CD4-positive, alpha-beta T cell treated with Interleukin-21 for 1 hour (primary cell): ENCODE measurements at places on chromosomes 3 and 15.

- DNase-seq = no peak
Observed at GRCh38 chr15:33068511-33068990, 126.0 kb downstream of the FMN1 start.

GRCh38 chr15:42045211-42045615 is 24.4 kb upstream of the PLA2G4E start:
- DNase-seq = no peak

DNA sequence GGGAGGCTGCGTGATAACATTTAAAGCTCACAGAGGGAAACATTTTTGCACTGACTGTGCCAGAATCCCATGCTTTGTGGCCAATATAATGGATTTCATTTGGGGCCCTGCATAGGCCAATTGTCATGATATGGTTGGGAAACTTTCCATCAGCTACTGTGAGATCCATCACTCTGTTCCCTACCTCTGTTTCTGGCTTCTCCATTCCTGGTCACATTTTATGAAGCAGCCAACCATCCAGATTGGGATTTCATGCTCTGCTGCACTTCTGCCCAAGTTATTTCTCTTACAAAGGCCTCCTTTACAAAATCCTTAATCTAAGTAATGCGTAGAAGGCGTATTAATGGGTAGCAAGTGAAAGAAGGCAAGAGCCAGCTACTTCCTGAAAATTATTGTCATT is 221.1 kb downstream of the LRTM1 start:
- no peak for DNase-seq

DNA sequence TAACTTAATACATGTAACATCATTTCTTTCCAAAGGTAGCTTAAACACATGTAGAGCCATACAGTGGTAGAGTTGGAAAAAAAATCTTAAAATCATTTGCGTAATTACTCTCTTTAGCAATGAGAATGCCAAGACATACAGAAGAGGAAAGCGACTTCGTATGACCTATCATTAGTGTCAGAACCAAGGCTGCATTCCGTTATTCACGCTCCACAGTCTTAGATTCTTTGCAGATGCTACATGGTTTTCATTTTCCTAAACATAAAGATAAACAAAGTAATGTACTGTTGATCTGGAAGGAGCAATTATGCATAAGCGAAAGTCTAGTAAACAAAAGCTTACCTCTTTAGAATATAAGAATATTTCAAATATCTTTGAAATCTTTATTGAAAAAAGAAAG is 410.3 kb upstream of the TPRG1 start:
- DNase-seq = no peak

- DNase-seq = no peak
Observed at GRCh38 chr3:45218578-45219390, 7.3 kb downstream of the TMEM158 start.

DNA sequence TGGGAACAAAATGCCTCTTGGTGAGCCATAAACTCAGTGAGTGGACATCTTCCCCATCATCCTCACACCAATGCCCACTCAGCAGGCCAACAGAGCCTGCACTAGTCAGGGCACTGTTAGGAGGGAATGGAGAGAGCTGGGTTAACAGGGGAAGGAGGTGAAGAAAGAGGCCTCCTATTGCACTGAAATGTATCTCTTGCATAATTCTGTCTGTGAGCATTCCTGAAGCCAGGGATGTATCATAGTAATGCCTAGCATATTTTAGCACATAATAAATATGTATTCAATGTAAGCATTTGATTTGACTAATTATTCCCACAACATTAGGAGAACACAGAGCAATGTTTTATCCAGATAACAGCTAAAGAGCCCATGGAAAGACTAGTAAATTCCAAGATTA is 81.2 kb downstream of the ANO10 start:
- no peak for DNase-seq

DNA sequence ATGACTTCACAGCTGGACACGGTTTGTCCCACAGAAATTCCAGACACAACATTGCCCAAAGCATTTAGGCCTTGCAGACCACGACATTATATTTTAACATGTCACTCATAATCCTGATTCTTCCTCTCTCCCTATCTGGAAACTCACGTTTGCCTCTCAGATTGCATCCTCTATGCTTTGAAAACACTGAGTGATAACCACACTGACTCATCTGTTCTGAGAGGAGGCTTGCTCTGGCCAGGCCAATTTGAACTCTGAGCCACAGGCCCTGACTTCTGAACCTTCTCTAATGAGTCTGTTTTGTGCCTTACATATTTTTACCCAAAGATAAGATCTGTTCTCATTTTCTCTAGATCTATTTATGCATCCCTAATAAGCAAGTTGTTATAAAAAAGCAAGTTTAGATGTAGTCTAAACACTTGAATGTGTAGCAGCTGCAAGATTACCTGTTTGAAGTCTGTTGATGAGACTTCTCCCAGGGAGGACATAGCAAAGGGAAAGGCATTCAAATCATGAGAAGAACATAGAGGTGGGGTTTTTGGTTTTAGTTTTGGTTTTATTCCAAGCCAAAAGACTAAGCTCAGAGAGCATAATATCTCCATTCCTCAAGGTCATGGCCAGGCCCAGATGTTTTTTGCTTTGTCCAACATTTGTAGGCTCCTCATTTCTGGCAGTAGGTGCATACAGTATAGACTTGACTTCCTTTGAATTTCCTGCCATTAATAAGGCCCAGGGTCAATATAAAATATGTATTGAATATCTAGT is 234.4 kb upstream of the LRTM1 start:
- DNase-seq = no peak

- peak; percentile 67 for DNase-seq
Observed at GRCh38 chr3:5016211-5017161, 37.2 kb downstream of the BHLHE40 start.

- DNase-seq = no peak
Observed at GRCh38 chr15:35992791-35993190, 446.8 kb upstream of the DPH6 start.

GRCh38 chr3:197906850-197907187 is 43.2 kb upstream of the RPL35A start:
- DNase-seq = no peak

DNA sequence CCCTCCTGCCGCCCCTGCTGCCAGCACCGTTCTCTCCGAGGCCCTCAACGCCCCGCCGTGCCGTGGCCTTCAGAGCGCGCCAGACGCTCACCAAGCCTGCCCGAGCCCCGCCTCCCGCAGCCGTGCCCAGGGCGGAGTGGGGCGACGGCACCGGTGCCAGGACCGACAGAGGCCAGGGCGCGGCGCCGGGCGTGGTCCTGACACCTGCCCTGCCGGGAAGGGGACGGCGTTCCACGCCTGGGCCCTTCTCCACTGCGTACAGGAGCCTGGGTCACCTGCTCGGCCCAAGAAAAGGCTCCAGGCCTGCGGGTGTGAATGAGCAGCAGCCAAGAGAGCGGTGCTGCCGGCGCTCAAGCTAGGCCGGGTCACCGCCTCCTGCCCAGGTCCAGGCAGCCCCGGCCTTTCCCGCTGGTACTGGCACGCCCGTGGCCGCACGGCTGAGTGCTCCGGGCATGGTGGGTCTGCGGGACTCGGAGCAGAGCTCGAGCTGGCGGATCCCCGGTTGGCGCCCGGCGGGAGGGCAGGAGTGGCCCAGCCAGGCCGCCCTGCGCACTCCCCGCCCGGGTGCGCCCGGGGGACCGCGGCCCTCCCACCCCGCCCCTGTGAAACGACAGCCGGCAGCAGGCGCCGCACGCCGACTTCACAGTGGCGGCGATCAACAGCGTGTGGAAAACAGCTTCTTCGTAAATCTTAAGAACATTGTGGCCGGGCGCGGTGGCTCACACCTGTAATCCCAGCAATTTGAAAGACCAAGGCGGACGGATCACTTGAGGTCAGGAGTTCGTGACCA is 4.2 kb downstream of the OCA2 start:
- peak; percentile 39 for DNase-seq

DNA sequence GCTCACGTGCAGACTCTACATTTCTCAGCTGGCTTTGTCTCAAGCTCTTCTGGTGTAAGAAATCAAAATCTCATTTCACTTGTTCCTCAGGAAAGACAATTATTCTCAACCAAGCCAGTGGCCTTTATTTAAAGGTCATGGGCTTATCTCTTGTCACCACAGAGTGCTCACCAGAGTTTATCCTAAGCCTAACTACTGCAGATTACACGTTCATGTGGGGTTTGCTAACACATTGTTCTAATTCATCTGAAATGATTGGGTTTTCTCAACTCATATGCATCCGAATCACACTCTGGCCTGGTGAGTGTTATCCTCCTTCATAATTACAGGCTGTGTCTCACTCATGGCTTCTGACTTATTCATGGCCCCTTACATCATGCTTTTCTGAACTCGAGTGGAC is 83.3 kb upstream of the TSC22D2 start:
- no peak for DNase-seq

- no peak for DNase-seq
Observed at GRCh38 chr3:25532431-25533162, 104.5 kb downstream of the RARB start.

GRCh38 chr3:176759815-176760506 is 437.3 kb downstream of the TBL1XR1 start:
- DNase-seq = no peak

DNA sequence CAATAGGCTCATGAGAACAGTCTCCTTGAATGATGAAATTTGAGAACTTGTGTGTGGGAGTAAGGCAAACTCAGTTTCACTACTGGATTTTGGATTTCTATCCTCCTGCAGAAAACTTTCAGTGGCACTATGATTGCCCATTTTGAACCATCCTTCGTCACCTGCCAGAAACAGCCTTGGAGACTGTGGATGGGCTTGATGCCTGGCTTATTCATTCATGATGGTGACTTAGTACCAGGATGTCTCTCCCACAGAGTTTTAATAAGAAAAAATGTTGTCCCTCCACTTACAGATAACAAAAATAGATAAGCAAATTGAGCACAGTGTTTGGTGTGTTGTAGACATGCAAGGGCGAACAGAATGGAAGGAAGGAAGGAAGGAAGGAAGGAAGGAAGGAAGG is 53.5 kb upstream of the CPNE4 start:
- no peak for DNase-seq

DNA sequence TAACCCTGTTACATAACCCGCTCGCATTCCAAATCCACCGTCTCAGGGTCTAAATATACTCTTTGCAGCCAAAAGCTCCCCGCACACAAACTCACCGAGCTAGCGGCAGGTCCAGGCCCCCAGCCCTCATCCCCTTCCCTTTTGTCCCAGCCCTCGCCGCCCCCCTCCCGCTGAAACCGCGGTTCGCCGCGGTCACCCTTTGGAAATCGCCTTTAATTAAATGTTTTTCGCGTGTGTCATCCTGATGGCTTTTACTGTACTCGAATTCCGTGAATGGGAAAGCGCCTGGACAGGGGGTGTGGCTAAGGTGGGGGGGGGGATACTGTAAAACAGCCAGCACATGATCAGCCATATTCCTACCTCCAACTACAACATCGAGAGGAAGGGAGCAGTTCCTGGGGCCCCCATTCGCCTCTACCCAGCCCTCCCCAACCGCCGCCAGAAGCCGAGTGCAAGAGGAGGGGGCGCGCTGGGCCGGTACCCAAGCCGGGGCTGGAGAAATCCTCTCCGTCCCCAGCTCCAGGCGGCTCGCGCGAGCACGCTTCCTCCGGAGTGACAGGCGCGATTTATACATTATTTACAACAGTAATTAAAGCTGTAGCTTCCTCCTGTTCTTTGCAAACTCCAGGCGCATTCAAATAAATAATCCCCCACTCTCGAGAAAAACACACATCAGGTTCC is 1.7 kb downstream of the RORA start:
- DNase-seq = no peak

- DNase-seq = no peak
Observed at GRCh38 chr3:133699467-133699866, 37.7 kb upstream of the TOPBP1 start.

- DNase-seq = no peak
Observed at GRCh38 chr15:81888748-81889484, 156.9 kb downstream of the MEX3B start.

- DNase-seq = no peak
Observed at GRCh38 chr3:177611752-177612334, 414.6 kb upstream of the TBL1XR1 start.

DNA sequence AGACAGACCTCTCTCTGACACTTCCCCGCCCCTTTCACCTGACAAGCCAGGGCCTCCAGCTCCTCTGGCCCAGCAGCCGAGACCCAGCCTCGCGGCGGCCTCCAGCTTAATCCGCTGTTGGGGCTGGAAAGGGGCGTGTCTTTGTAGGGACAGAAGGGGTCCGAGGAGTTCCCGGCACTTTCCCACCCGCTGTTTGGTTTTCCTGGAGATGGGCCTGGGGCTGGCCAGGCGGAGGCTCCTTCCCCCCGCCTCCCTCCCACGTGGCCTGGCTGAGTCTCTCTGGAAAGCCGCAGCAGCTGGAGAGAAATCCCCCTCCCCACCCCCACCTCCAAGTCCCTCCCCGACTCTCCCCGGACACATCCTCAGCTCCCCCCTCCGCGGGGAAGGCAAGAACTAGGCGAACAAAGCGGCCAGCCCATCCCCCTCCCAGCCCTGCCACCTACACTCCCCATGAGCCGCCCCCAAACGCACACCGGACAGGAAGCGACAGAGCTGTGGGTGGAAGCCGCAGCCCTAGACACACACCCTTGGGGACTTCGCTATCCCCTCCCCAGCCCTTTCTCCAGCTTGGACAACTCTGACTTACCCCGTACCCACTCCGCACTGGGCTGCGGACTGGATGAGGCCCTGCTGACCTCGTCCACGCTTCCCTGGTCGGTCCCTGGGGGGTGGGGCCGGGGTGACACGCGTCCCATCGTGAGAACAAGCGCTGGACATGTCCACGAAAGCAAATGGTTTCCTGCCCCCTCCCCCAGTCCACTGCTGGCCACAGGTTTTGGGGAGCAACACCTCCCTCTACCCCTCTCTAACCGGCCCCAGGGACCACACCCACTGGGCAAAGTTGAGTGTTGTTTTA is 1.2 kb downstream of the IGDCC4 start:
- no peak for DNase-seq

DNA sequence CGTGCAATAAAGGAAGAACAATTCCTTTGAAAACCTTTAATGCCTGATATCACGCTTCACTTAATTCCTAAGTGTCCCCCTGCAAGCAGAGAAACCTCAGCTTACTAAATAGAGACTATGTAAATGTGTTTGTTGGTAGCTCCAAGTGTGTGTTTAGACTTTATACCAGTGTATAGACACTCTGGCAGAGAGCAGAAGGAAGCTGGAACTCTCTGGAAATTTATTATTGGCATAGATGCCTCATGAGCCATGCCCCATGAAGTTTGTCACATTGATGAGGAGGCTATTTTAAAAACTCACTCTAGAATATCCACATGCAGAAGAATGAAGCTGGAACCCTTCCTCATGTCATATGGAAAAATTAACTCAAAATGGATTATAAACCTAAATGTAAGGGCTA is 99.9 kb downstream of the THRB start:
- DNase-seq = no peak

GRCh38 chr3:52866427-52866826 is 30.9 kb downstream of the STIMATE start:
- DNase-seq = no peak

DNA sequence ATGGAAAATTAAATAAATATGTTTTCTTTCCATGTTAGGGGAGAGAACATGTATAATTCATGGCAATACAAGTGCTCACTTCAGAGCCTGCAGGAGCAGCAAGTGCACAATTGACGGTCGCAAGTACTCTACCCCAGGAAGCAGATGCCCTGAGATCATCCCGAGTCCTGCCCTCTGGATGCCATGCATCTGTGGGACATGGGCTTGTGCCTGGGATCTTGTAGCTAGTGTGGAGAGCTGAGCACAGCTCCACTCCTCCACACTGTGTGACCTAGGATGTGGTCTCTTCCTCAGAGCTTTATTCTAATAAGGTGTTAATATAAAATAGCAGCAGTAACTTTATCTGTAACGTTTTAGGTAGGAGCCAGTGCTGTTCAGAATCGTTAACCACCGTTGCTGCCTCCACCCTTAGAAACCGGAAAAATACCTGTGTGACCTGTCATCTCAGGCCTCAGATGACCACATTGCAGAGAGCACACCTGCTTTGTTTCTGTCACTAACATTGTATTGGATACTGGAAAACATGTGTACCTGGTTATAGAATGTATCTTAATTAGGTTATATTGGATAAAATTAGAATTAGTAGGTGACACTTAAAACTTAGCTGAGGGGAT is 105.0 kb upstream of the GOLGA6L6 start:
- no peak for DNase-seq
